ENCODE measurements at places on chromosomes 4 and X.

DNA sequence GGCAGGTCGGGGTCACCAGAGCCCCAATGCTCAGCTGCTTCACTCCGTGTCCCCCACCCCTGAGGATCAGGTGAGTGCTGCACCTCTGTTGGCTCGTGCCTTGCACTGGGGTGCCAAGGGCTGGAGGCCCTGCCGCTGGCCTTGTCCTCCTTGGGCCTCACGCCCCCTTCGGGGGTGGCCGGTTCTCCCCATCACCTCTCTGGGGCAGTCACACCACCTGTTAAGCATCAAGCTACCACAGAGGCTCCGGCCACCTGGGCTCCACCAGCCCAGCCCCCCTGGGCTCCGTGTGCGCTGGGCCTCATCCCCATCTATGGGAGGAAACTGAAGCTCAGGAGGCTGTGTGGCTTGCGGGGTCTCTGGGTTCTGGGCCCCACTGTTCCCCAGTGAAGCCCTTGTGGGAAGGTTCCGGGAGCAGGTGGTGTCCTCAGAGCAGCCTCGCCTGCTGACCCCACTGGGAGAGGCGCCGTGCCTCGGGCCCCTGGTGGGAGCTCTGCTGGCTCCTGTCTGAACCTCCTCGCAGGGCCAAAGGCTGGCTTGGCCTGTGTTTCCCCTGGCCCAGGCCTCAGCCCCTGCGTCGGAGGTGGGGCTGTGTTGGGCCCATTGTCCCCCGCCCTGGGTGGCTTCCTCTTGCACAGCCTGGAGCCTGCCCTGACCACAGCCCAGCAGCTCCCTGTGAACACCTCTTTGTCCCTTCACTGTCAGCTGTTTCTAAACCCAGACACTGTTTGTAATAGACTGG is 30.8 kb downstream of the DOK7 start:
- DNase-seq, result no peak

- DNase-seq, result no peak
Measured at GRCh38 chrX:20205927-20206708, 60.6 kb downstream of the RPS6KA3 start.

GRCh38 chr4:86220121-86220520 is 139.7 kb downstream of the MAPK10 start:
- DNase-seq, result no peak

GRCh38 chrX:132810964-132811712 is 147.3 kb downstream of the HS6ST2 start:
- DNase-seq, result no peak

DNA sequence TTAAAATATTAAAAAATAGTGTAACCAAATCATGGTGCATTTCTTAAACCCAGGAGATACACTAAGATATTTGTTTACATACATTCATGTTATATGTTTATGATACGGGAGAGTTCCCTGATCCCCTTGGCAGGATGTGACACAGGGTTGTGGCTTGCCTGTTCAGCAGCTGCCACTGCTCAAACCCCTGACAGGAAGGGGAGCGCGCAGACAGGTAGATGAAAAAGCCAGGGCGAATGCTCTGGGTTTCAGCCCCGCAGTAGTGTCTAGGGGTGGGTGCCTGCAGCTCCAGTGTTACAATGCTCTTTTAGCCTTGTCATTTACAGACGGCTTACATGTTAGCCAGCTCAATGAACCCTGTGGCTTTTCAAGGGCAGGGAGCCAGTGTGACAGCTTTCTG is 1343.8 kb upstream of the IGFBP7 start:
- no peak for DNase-seq

DNA sequence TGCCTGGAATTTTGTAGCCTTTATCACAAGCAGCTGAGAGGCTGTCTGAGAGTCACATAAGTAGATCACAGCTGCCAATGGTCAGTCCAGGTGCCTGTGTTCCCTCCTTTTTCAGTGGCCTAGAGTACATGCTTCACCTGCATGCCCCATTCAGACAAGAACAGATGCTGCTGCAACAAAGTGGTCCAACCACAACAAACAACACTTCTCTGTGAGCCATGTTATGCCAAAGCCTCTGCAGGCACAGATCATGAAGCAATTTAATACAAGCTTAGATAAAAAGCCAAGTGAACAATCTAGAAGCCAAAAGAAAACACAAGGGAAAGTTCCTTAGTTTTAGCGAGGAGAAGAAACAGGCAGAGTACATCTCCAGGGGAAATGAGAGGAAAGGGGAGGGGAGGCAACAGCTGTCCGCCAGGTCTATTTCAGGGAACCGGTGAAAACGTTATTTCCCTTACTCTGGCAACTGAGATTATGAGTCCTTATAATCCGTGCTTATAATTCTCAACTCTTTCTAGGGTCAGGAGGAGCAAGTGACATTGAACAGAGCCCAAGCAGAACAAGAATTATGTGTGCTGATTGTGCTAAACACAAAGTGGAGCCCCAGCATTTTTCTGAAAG is 92.6 kb downstream of the TSPAN5 start:
- no peak for DNase-seq

DNA sequence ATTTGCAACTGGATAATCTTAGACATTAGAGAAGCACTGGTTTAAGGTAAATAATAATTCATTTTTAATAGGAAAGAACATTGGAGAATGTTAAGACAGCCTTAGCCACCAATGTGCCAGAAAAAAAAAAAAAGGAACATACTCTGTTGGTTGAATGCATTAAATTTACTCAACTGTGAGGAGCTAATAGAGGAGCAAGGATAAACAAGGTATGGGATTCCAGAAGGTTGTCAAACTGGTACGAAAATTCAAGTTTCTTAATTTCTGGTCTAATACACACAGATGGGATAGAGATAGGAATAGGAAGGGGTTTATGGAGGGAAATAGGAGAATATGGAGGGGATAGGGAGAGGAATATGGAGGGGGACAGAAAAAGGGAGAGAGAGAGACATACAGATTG is 1096.6 kb downstream of the ARAP2 start:
- no peak for DNase-seq

DNA sequence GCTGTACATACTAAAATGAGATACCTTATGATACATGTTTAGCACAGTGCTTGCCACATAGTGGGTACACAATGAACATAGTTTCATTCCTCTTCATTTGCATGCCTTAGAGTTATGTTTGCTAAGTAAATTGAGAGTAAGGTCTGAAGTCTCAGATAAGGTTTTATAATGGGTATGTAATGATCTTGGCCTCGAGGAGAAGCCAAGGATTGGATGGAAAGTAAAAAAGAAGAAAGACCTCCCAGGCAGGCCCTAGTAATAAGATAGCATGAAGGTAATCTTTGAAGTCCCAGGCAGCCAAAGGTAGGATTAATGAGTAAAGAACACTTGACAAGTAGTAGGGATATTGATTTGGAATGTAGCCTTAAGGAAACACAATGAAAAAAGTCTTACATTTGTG is 55.8 kb upstream of the TSPAN7 start:
- no peak for DNase-seq

GRCh38 chr4:186260504-186261448 is 5.2 kb upstream of the F11 start:
- no peak for DNase-seq

- no peak for DNase-seq
Measured at GRCh38 chr4:177225605-177226004, 84.1 kb upstream of the NEIL3 start.

DNA sequence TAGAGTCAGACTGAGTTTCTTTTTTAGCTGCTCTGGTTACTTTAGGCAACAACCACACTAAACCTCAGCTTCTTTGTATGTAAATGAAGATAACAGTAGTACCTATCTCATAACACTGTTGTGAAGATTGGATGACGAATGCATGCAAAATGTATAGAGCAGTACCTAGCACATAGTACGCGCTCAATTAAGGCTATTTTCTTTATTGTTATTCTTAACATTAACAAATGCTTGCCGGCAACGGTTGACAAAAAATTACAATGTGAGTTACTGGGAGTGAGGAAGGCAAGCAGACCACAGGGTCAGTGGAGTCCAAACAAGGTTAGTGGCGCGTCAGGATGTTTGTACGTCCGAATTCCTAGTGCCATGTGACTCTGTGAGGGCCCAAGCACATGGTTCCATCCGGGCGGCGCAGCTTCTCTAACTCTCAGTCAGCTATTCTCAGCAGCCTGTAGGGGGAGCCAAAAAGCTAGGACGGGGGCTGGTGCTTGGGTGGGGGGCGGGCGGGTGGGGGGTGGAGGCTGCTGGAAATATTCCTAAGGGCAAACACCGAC is 821 bp upstream of the NALF2 start:
- peak; percentile 4 for DNase-seq

GRCh38 chrX:13120017-13120416 is 75.6 kb upstream of the FAM9C start:
- no peak for DNase-seq

DNA sequence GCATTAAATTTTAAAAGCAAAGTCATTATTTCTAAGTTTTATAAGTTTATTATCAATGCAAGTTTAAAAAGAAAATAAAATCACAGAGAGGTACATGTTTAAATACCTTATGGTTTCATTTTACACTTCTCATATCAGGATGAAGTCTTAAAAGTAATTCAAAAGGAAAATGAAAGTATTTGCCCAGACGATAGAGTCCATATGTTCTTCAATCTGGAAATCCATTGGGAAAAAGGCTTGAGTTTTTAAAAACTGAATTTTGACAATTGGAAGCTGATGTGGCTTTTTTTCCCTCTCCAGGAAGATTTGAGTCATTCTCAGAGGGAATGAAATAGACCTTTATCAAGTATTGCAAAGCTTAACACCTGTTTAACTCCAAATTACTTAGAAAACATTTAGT is 37.1 kb downstream of the MAB21L2 start:
- DNase-seq, result no peak

DNA sequence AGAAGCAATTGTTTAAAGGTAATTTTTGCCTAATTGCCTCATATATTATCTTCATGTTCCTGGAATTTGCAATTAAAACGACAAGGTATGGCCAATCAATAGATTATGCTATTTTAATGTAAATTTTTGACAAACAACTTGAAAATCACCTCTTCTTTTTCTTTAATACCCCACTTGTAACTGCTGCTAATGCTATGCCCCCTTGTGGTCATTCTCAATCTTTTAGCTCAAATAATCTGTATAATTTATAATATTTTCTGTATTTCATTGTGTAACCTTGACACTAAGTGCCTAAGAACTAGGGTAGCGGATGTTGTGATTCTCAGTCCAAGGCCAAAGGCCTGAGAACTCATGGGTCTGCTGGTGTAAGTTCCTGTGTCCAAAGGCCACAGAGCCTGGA is 831.7 kb upstream of the POU3F4 start:
- no peak for DNase-seq

DNA sequence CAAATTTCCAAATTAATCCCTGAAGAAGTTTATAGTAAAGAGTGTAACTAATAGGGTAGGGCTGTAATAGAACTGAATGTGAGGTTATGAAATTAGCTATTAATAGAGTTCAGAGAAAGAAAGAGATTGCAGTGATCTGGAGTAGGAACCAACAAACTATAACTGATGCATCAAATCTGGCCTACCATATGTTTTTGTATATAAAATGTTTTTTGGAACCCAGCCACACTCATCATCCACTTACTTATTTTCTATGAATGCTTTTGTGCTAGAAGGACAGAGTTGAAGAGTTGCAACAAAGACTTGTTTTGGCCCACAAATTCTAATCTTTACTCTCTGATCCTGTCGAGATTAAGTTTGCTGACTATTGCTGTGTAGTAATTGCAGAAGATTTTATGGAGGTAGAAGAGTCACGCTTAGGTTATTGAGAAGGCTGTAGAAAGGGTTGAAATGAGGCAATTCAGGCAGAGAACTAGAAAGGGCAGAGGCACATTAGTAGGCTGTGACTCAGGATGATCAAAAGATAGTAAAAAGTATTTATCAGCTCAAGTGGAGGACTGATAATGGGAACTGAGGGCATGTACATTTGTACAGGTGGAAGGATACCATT is 298.7 kb upstream of the EMCN start:
- no peak for DNase-seq

DNA sequence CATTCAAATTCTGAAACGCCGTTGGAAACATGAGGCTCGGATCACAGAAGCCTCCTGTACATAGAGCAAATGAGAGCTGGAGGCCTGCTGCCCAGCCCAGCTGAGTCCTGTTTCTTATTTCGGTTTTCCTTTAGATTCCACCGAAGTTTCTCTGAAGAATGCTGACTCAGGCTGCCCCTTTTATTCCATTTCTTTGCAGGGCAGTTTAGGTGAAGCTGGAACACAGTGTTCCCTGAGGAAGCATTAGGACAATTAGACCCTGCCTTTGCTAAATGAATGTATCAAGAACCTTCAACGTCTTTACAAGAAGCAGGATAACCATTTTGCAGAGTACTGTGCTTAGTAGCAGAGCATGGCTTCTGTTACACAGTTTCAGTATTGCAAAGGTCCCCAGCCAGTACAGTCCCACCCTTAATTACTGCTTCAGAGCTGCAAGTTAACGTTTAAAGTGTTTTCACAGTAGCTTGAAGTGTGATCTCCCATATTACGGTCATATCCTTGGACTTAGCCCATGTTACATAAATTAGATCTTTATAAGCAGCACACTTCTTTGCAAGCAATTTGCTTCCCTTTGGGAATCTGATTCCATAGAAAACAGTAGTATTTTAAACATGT is 117.0 kb downstream of the TBL1X start:
- no peak for DNase-seq

DNA sequence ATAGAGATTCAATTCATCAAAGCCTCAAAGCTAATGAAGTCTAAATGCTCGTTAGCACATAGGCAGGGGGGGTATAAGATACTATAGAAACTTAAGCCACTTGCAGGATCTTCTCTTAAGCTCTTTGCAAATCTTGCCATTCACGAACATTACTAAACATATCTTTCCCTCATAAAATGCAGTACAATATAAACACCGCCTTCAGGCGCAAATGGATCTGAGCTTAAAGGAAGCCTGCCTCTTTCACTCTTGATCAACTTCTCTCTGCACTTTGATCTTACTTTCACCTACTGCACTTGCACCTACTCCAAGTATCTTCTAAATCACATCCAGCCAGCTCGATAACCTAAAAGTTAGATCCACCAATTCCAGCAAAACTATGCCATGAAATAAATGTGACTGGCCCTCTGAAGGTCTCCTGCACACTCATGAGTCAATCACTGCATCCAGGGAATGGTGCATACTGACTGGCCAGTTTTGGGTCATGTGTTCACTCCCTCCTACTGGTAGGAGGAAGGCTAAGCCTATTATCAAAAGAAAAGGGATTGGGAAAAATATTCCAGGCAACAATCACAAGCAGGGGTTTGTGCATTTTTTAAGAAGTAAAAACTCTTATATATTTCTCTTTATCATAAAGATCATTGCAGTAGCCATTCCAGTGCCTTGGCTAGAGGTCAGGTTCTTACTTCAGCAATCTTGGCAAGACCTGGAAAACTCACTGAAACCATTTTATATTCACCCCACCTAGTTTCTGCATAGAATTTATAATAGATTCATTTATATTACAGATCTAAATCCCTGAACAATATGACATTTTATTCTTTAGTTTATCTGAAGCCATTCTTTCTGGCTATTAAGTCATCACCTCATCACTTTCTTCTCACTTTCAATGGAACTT is 222.0 kb downstream of the PPP3CA start:
- DNase-seq, result no peak

Data from NCI-H1930 (cell line).